Left colon (tissue), 2 donors: ENCODE measurements at places on chromosomes 16 and 17. TPM values are rescaled to one million over a fixed set of nuclear protein-coding genes. Genes with fewer than 3 reads are reported as not detected.

DNA sequence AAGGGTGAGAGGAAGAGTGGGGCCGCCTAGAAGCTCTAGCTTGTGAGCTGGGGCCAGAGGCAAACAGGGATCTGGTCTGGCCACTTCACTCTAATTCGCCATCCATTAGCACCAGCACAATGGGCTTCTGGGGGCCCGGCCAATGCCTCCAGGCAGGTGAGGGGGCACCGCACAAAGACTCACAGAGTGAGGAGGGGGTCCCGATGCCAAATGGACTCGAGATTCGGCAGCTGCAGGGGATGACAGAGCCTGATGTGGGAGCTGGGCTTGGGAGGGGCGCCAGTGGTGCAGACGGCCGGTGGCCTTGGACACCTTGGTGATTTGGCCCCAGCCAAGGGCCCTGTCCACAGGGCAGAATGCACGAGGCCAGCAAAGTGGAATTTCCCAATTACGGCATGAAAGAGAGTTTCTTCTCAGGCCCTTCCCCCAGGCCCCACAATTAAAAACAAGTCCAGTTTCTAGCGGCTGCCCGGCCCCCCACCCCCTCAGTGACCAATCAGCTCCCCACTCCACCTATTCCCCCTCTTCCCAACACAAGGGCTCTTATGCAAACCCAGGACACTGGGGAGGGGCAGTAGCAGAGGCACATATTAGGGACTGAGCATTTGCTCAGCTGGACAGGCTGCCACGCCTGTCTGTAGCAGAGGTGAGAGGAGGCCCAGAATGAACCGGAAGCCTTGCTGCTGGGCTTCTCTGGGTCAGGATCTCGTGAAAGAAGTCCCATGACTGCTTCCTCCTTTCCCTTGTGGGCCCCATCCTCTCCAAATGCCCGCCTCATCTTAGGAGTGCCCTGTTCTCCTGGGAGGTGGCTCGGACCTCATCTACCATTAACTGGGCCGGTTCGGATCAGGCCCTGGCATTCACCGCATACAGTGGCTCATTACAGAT is 39.4 kb upstream of the MTSS2 start:
- DNase-seq: no peak

- DNase-seq: peak; percentile 71
Measured at GRCh38 chr17:36722121-36722902, 120.9 kb downstream of the MRM1 start.

DNA sequence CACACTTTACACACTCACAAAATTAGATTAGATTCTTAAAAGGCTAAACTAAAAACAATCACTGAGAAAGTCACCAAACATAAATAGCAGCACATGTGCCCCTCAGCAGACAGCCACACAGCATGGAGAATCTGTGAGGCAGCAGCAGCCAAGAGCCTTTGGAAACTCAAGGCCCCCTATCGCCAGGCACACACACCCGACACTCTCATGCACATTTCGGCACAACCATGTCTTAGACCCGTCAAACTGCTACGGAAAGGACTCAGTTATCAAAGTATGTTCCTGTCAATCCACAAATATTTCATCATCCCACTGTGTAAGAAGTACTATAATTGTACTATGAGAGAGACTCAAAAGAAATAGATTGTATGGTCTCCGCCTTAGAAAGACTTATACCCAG is 20.9 kb downstream of the UBE2O start:
- DNase-seq: no peak

Gene CES5A
- total RNA-seq: not detected

Gene TPSD1
- 2.8 TPM for total RNA-seq
